Activated CD8-positive, alpha-beta memory T cell treated with anti-CD3 and anti-CD28 coated beads for 48 hours (primary cell): ENCODE measurements at places on chromosomes 3 and 15.

GRCh38 chr3:72632129-72632528 is 216.1 kb downstream of the SHQ1 start:
- DNase-seq, result no peak

DNA sequence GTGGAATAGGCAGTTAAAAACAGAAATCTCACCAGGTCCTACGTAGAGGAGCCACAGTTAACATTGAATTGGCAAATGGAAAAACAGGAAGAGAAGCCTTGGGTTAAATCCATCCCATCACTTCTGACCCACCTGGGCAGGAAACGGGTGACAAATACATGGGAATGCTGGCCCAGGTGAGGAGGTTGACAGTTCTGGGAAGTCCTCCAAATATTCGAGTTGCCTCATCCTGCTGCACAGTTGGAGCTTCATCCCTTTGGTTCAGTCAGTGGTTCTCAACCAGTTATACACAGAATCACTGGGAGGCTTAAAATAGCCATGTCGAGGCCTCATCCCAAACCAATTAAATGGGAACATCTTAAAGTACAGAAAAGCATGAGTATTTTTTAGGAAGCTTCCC is 5.3 kb downstream of the MYZAP start:
- DNase-seq, result no peak

DNA sequence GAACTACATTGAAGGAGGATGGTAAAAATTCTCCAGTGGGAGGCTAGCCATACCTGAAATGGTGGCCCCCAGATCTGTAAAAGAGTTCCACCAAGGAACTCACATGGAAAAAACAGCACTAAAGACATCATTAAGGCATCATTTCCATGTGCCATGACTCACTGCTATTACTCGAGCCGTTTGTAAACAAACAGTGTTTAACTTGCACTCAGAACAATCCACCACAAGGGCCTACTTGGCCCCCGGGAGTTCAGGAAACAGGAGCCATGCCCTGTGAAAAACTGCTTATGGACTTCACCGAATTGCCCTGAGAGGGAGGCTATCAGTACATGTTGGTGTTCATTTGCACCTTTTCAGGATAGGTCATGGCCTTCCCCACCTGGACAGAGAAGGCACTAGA is 18.2 kb downstream of the CCR4 start:
- no peak for DNase-seq

DNA sequence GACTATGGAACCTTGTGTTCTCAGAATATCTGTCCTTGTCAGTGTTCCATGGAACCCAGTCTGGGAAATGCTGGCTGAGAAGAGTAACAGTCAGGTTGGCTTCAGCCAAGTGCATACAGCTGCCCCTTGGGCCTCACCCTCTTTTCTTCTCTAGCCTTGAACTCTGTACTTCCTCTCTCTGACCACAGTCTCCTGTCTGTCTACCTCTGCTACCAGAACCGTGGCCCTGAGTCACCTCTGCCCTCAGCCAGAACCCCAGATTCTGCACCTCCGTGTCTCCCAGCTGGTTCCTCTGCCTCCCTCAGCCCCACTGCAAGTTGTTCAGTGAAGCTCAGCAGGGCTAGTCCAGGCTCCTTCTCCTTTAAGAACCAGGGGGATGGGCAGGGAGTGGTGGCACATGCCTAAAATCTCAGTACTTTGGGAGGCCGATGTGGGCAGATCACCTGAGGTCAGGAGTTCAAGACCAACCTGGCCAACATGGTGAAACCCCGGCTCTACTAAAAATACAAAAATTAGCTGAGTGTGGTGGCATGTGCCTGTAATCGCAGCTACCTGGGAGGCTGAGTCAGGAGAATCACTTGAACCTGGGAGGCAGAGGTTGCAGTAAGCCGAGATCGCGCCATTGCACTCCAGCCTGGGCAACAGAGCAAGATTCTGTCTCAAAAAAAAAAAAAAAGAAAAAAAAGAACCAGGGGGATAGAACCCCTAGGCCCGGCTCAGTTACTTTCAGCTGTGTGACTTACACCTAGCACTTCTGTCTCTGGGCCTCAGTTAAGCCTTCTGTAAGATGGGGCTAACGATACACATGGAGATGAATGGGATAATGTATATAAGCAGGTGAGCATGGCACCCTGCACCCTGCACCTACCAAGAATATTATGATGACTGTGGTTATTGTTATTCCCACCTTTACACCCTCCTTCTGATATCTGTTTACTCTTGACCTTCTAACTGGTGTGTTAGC is 24.3 kb upstream of the TATDN2 start:
- no peak for DNase-seq

- DNase-seq, result no peak
Observed at GRCh38 chr3:49012441-49013017, 5.3 kb downstream of the WDR6 start.

DNA sequence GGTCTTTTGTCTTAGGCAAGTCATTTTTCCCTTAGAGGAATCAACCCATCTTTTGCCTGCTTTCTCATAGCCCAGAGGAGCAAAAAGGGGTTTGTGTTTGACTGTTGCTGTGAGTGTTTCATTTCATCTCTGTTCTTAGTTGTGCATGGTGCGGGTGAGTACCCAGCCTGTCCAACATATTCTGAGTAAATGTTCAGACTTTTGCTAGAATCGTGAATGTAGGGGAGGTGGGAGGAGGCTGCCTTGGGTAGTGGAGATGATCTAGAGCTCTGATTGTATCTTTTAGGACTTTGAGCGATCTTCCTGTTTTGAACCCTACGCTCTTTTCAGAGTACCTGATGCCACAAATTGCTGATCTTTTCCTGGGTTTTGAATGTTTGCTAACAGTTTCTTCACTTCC is 123.1 kb downstream of the ZNF609 start:
- no peak for DNase-seq

- no peak for DNase-seq
Observed at GRCh38 chr3:69738315-69738714, 949 bp upstream of the MITF start.

- DNase-seq, result no peak
Observed at GRCh38 chr3:38214560-38214959, 49.2 kb downstream of the OXSR1 start.

GRCh38 chr3:134680796-134681521 is 30.1 kb upstream of the KY start:
- DNase-seq, result no peak

DNA sequence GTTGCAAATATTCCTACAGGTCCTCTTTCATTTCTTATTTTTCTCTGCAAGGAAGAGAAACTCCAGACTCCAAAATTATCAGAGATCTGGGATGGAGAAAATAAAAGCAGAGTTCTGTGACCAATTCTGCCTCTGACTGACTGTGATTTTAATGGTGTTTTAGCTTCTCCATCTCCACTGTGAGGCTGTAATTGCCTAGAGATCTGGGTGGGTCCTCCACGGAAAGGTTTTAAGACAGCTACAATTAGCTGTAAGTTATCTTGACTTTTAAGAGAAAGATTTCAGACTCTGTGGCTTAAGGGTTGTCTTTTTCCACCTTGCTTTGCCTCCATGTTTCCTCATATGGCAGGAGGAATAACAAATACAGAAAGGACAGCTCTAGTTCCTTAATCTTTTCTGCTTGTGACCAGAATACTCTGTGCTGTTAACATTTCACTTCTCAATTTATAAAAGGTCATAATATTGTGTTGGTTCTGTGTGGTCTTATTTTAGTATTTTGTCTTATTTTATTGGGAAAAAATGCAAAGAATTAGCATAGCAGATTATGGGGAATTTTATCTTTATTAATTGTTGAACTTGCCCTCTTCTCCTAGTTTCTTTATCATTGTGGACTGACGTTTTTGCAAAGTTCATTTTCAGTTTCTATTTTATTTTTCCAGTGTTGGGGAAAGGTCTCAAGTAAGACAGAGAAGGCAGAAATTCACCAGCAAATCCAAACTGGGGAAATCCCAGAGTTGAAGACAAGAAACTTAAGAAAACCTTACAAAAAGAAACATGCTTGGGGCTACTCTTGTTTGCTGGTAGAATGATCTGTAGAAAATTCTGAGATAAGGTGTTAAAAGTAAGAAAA is 157.9 kb downstream of the RAP2B start:
- no peak for DNase-seq

- no peak for DNase-seq
Observed at GRCh38 chr3:184260724-184261269, 556 bp downstream of the CAMK2N2 start.
